Fibroblast of skin of right biceps (primary cell): ENCODE measurements at places on chromosomes 5 and 9.

- peak; percentile 71 for DNase-seq
Observed at GRCh38 chr9:97802276-97802675, 50.8 kb upstream of the FOXE1 start.

- no peak for DNase-seq
Observed at GRCh38 chr9:98593354-98594253, 115.1 kb downstream of the GABBR2 start.

DNA sequence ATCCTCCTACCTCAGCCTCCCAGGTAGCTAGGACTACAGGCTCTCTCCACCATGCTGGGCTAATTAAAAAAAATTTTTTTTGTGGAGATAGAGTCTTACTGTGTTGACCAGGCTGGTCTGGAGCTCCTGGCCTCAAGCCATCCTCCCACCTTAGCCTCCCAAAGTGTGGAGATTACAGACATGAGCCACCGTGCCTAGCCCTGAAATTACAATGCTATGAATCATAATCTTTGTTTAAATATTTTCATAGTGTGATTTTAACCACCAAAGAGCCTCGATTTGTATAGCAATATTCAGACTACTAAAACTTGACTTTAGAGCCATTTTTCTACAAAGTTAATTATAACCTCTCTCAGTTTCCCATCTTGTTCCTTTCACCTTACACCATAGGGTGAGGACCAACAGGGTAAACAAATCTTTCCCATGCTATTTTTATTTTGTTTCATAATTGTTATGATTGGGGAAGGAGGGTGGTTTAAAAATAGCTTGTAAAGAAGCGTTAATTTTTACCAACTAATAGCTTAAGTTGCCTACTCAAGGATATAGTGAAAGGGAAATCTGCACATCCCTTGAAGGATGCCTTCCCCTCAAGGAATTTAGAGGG lies 32.7 kb downstream of the UBE2D2 start:
- peak; percentile 71 for DNase-seq

- no peak for DNase-seq
Observed at GRCh38 chr5:151243564-151243963, 9.4 kb upstream of the GM2A start.

- DNase-seq, result no peak
Observed at GRCh38 chr5:177501874-177502678, 4.7 kb upstream of the PDLIM7 start.

DNA sequence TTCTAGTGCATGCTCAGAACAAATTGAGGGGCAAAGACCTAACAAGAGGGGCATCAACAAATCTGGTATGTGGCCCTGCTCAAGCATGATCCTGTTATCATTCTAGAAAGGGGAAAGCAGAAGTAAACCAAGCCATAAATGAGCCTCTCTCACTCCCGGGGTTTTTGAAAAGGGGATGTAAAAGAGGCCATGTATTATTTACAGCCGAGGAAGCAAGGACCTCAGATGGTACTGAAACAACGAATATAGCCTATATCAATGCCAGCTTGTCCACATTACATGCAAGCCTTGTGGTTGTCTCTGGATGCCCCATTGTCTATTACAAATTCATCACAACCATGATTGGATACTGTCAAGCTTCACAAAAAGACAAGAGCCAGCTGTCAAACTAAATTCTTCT lies 211.3 kb downstream of the DCP2 start:
- DNase-seq, result no peak
